ENCODE measurements at places on chromosomes 16 and 17.
A peak's percentile ranks its signal among the peaks of the same experiment; 100 is the strongest.

- DNase-seq = no peak
Observed at GRCh38 chr17:66445229-66445628, 142.8 kb downstream of the PRKCA start.

- no peak for DNase-seq
Observed at GRCh38 chr16:2048116-2048543, 345 bp downstream of the TSC2 start.

DNA sequence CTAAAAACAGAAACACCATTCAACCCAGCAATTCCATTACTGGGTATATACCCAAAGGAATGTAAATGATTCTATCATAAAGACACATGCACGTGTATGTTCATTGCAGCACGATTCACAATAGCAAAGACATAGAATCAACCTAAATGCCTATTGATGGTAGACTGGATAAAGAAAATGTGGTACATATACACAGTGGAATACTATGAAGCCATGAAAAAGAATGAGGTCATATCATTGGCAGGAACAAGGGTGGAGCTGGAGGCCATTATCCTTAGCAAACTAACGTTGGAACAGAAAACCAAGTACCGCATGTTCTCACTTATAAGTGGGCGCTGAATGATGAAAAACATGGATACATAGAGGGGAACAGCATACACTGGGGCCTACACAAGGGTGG, 77.2 kb upstream of the MYOCD start:
- DNase-seq = no peak

- DNase-seq = no peak
Observed at GRCh38 chr17:2363851-2364762, 26.8 kb downstream of the SGSM2 start.

- no peak for DNase-seq
Observed at GRCh38 chr16:89475144-89475543, 15.2 kb downstream of the ANKRD11 start.

DNA sequence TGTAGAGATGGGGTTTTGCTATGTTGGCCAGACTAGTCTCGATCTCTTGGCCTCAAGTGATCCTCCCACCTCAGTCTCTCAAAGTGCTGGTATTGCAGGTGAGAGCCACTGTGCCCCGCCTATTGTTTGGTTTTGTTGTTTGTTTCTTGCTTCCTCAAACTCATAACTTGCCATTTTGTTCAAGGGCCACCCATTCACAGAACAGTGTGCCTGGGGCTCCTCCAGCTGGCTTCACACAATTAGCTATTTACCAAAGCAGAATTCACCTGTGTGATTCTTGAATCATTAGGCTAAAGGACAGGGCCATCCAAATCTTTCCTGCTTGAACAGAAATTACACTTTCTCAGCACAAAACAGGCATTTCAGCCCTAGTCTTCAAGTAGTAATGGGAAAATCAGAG, 7.2 kb downstream of the ABHD15 start:
- DNase-seq = no peak

- DNase-seq = peak; percentile 75
Observed at GRCh38 chr17:74981979-74982662, 5.3 kb upstream of the CDR2L start.

- peak; percentile 73 for DNase-seq
Observed at GRCh38 chr16:85571813-85572619, 41.1 kb upstream of the GSE1 start.

- no peak for DNase-seq
Observed at GRCh38 chr17:27504188-27504995, 48.1 kb downstream of the KSR1 start.

DNA sequence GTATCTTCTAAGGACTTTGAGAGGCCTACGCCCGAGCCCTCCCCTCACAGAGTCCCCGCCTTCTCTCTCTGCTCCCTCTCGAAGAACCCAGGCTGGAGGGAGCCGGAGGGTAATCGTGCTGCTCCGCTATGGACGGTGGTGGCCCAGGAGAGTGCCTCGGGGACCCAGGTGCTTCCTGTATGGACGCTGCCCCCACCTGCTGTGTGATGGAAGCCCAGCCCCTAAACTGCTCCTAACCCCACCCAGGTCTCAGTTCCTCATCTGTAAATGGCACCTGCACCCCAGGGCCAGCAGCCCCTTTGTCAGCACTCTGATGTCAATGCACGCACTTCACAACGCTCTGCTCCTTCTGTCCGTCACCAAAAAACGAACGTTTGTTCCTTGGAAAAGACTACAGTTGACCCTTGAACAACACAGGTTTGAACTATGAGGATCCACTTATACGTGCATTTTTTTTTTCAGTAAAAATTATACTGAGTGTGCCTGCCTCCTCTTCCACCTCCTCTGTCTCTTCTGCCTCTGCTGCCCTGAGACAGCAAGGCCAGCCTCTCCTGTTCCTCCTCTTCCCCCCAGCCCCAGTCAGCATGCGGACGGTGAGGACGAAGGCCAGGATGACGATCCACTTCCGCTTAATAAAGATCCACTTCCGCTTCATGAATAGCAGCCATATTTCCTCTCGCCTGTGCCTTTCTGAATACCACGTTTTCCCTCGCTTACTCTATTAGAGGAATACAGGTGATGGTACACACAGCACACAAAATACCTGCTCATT, 118.3 kb downstream of the BANP start:
- DNase-seq = peak; percentile 90

- DNase-seq = no peak
Observed at GRCh38 chr17:78921437-78921971, 3.7 kb downstream of the TIMP2 start.

DNA sequence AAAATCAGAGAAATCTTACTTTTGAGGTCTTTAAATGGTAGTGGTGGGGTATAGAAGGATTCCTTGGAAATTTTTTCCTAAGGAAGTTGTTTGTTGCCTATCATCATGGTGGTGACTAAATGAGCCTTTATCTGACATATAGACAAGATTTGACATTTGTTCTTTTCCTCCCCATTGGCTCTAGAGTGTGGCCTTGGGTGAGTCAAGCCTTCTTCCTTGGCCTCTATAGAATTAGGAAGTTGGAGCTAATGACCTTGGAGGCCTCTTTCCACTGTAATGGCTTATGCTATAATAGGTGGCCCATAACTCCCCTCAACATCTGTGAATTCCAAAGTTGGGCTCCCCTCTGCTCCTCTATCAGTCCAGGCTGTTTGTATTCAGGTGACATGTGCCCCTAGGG, 79.1 kb upstream of the HNF1B start:
- DNase-seq = no peak

- peak; percentile 98 for DNase-seq
Observed at GRCh38 chr16:81035398-81035974, at the start of gene ATMIN. Gene ATMIN, plus strand, starts transcription at chr16:81035842. Its CDS starts 29 bp downstream, at chr16:81035871.

DNA sequence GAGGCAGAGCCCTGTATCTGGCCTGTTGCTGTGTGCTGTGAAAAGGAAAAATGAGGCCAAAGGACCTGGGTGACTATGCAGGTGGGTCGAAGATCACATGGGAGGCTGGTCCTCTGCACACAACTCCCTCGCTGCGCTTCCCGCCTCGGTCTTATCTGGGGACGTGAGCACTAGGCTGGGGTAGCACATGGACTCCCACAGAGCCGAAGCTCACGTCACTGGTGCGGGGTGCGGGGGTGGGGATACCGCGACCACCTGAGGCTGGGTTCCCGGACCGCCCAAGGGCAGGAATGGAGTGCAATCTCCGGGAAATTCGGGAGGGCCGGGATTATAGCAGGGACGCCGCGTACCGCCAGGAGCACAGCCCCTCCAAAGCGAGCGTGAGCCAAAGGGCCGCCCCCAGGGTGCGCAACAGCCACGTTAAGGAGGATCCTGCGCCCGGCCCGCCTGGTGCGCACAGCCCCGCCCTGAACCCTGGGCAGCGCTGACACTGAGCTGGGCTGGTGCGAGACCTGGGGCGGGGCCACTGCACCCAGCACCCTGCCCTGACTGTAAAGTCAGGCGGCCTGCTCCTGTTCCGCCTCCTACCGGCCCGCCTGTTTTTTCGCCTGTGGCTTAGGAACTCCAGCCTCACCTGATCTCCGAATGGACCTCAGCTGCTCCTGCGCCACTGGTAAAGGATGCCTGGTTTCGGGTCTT, 4.8 kb downstream of the MT1A start:
- no peak for DNase-seq

- DNase-seq = no peak
Observed at GRCh38 chr16:69935740-69936139, 15.4 kb upstream of the CLEC18A start.

DNA sequence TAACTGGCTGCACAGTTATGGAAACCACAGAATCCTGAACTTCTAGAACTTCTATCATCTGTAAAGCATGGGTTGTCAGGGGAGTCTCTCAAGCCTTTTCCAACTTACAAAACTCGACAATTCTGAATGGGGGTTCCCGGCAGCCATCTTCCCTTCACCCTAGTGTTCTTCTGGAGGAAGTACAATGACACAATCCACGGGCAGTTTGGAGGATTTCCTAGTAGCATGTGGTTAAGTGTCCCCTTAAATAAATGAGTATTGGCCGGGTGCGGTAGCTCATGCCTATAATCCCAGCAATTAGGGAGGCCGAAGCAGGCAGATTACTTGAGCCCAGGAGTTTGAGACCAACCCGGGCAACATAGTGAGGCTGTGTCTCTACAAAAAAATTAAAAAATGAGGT, 2.1 kb downstream of the SLC16A6 start:
- DNase-seq = peak; percentile 52

DNA sequence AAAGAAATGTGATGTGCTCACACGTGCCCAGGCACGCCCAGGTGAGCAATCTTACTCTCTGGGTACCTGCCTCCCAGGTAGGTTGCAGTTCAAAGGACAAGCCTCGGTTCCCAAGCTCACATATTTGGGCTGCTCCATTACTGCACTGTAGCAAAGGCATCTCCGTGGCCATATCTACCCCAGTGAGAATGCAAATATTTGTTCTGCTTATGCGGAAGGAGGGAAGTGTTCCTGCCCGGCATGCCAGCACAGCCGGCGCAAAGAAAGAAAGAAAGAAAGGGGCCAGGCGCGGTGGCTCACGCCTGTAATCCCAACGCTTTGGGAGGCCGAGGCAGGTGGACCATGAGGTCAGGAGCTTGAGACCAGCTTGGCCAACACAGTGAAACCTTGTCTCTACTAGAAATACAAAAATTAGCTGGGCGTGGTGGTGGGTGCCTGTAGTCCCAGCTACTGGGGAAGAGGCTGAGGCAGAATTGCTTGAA, 30.7 kb downstream of the SLC43A2 start:
- no peak for DNase-seq

GRCh38 chr16:23865853-23866252, 30.1 kb downstream of the PRKCB start:
- DNase-seq = no peak

DNA sequence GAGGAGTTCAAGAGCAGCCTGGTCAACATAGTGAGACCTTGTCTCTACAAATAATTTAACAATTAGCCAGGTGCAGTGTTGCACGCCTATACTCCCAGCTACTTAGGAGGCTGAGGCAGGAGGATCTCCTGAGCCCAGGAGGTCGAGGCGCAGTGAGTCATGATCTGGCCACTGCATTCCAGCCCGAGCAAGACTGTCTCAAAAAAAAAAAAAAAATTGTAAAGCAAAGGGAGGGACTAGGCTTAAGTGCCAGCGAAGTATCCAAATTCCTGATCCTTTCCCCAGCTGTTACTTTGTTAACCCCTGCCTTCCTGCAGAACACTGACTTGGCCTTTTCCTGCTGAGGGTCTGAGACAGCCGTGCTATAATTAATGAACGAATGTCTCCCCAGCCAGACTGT, 2.7 kb downstream of the GDPD3 start:
- no peak for DNase-seq

GRCh38 chr16:24734382-24734781, 4.9 kb downstream of the TNRC6A start:
- DNase-seq = peak; percentile 25
